ENCODE measurements at places on chromosomes 1 and 21.

DNA sequence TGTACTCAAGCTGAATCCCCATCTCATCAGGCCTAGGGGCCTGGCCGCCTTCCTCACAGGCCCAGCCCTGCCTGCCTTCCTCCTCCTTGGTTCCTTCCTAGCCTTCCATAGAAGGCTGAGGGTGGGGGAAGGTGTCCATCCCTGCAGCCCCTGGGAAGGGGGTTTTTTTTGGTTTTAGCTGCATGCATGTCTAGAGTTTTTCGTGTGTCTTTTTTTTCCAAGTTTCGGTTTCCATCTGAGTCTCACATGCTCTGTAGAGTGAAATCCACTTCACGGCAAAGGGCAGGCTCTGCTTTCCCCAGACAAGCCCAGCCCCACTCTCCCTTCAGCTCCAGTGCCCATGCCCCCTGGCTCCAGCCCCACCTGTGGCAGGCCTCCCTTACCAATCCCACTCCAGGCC lies 32.1 kb downstream of the GRHL3 start:
- DNase-seq, result no peak

DNA sequence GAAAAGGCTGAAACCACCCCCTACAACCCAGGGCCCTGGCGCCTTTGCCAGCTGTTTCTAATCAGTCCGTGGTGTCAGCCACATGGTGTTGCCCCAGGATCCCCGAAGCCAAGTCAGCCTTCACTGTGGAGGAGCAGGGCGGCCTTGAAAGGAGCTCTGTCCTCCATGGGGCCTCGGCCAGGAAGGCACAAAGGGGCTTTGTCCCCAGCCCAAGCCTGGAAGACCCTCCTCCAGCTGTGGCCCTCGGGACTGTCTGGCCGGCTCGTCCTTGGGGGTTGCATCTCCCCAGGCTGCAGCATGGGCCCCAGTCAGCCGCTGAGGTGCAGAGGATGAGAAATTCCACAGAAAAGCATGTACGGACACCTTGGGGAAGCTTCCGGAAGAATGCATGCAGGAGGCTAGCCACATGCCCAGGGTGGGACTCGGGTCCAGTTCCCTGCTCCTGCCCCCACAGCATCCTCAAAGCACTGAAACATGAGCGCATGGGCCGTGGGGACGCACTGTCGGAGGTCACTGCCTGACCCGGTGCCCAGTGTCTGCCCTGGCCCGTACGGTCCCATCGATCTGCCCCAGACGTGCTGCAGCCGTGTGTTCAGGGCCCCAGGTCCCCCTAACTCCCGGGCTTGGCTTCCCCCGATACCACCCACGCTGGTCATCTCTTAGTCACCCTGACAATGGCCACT lies 38.6 kb upstream of the POFUT2 start:
- no peak for DNase-seq

GRCh38 chr1:205676597-205676996 lies 3.7 kb downstream of the SLC45A3 start:
- peak; percentile 82 for DNase-seq

GRCh38 chr1:87111659-87112371 lies 197.4 kb downstream of the HS2ST1 start:
- no peak for DNase-seq

- no peak for DNase-seq
Measured at GRCh38 chr1:216528816-216529215, 105.6 kb upstream of the USH2A start.

DNA sequence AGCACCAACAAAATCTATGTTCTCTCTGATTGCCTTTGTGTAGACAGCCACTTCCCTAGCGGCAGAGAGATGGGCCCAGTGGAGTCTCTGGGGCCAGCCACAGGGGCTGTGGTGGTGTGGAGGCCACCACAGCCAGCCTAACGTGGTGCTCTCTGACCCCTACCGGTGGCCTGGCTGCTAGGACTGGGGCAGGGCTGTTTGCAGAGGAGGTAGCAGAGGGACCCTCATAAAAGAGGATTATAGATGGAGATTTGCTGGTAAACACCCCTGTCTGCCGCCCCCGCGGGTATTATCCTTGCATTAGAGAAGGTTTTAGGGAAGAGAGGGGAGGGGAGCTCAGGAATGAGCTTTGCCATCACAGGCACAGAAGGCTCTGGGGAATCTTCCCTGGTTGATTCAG lies 310.3 kb upstream of the VAMP3 start:
- DNase-seq, result no peak

DNA sequence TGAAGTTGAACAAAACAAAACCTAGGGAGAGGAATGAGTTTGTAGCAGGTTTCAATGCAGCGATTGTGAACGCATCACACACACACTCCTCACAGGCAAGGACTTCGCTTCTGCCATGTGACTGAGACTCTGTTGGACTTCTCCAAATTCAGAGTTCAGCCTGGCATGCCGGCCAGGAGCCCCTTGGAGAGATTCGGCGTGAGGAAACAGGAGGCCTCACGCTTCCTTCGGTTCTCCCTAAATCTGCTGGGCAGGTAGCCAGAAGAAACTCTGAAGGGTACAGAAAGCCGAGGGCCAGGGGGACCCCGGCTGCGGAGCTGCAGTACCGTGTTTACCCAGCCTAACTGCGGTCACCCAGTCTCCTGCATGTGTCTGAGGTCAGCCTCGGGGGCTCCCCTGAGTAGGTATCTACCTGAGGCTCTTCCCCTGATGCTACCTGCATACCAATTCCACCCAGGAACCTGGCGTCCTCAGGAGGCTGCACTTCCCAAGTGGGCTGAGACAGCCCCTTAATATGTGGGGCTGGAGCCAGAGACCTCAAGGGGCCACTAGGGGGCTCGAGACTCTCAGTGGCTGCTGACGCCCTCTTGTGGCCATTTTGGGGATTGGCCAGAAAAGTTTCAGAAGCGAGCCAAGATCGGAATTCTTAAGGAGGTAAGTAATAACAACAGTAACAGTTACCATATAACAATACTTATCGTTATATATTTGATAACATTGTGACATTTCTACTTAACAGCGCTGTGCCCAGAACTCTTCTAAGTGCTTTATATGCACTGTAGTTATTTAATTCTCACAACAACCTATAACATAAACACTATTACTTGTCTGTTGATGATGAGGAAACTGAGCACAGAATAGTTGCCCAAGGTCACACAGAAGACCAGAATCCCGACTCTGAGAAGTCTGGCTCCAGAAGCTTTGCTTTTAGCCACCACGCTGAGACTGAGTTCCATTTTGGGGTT lies 2.7 kb upstream of the ANXA9 start:
- DNase-seq, result peak; percentile 52

DNA sequence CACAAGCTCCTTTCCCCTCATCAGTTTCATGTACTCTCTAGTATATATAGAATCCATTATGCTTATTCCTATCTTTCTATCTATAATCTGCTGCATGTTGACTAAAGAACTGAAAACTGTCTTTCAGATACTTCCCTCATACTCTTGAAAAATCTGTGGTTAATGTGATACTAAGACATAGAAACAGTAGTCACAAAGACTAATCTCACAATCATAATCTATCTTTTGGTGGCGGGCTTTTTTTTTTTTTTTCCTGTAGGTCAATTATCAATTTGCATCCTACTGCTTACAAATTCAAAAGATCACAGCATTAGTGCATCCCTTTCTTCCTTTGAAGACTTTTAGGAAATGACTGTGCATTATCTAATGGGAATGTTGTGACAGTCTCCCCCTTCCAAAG lies 4.7 kb downstream of the UBR4 start:
- no peak for DNase-seq

DNA sequence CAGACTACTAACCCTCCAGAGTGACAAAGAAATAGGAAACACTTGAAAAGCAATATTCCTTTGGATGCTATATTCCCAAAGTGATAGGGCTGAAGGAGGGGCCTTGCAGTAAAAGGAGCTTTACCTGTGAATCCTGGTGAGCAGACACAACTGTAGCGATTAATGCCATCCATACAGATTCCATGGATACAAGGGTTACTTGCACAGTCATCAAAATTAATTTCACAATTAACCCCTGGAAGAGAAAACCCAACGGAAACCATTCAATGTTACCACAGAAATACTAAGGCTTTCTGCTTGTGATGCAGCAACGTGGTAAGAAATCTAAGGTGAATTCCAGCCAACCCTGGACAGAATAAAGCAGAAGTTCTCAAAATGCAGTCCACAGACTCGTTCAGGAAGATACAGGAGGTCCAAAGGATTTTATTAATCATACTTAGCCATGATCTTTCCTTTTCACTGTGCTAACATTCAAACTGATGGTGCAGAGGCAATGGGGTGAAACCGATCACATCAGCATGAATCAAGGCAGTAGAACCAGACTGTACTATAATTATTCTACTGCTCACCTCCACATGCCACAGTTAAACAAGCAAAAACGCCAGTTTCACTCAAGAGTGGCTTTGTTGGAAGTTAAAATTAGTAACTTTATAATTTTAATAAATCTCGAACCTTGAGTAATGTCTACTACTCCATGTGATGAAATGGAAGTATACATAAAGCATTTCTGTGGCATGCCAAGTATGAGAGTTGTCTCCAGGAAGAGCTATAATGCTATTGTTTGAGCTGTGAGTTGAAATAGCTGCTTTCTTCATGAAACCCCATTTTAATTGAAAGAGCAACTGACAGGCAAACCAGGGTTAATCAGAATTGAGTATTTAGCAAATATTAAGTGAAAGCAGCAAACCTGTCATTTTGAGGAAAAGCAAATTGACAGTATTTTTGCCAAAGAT lies 63.2 kb upstream of the ADAM30 start:
- no peak for DNase-seq

- DNase-seq, result no peak
Measured at GRCh38 chr1:180751921-180752320, 120.1 kb downstream of the XPR1 start.

DNA sequence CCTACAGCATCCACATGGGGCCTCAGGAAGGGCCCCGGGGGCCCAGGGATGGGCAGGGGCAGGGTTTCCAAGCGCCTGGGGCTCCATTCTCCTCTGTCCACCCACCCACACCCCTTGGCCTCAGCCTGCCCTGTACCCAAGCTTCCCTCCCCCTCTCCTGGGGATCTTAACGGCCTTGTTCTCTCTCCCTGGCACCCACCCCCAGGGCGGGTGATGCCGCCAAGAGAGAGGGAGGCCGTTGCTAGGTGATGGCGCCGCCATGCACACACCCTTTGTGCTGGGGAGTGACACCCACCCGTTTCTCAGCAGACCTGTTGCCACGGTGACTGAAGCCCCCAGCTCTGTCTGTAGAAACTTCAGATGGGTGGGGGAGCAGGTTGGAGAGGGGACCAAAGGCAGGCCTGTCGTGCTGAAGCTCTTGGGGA lies 7.6 kb downstream of the GPR37L1 start:
- DNase-seq, result peak; percentile 95

- no peak for DNase-seq
Measured at GRCh38 chr1:14689996-14690615, 91.6 kb downstream of the KAZN start.

- DNase-seq, result no peak
Measured at GRCh38 chr1:225944387-225944786, 3.4 kb upstream of the LEFTY2 start.

GRCh38 chr1:8382051-8382505 lies 64.2 kb downstream of the SLC45A1 start:
- DNase-seq, result no peak

DNA sequence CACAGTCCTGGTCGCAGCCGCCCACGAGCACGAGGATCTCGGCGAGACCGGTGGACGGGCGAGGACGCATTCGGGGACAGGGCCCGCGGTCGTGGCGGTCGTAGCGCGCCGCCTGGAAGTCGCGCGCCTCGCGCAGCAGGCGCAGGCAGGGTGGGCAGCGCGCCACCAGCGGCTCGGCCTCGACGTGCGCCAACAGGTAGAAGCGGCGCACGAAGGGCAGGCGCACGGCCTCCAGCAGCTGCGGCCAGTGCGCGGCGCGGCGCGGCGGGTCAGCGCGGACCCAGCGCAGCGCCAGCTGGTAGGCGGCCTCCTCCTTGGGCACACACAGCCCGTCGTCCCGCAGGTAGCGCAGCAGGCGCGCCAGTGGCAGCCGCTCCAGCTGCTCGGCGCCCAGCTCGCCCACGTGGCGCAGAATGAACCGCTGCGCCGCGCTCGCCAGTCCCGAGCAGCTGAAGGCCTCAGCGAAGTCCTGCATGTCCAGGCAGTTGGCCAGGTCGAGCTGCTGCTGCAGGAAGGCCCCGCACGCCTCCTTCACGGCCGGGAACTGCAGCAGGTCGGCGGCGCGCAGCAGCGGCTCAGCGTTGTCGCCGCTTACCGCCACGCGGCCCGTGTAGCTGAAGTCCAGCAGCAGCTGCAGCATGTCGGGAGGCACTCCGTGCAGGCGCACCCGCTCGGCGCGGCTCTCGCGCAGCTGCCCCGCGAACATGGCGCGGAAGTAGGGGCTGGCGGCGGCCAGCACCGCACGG lies 573 bp downstream of the KLHL21 start:
- DNase-seq, result no peak

DNA sequence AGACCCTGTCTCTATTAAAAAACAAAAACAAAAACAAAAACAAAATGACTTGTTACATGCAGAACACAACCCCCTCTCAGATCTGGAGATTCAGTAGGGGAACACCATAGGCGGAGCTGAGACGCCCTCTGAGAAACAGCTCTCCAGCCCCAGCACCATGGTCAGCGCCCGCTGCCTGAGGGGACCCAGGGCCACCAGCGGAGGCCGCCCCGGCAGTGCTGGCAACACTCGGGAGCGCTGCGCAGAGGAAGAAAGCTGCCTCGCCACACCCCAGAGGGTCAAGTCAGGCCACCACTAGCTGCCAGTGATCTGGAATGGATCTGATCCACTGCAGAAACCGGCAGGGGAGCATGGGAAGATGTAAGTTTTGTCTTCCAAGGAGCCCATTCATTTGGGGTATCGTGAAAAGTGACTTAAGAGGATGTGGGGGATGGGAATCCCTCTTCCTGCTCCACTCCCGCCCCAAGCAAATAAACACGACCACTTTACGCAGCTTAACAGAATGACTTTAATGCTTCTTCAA lies 3.1 kb downstream of the ACTA1 start:
- DNase-seq, result no peak

DNA sequence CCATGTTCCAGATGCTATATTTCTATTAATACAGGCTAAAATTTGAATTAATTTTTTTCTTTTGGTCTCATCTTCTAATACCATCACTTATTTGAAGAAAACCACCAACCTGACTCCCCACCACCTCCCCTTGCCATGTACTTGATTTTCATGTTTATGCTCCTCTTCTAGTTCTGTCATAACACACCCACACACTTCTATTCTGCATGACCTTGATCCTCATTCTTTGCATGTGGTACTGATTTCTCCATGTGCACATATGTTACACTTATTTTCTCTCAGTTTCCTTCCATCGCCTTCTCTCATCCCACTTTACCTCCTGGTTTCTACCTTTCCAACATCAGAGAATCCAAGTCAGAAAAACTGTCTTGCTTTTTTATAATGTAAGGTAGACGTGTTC lies 78.9 kb upstream of the ARID1A start:
- DNase-seq, result no peak

GRCh38 chr1:20429296-20429695 lies 56.7 kb downstream of the CAMK2N1 start:
- DNase-seq, result no peak

- no peak for DNase-seq
Measured at GRCh38 chr1:14180738-14181137, 417.7 kb upstream of the KAZN start.

GRCh38 chr1:75373542-75374159 lies 237.3 kb downstream of the SLC44A5 start:
- DNase-seq, result no peak
